Type B pancreatic cell (in vitro differentiated cells): ENCODE measurements at places on chromosomes 2 and 18.
A peak's percentile ranks its signal among the peaks of the same experiment; 100 is the strongest.

DNA sequence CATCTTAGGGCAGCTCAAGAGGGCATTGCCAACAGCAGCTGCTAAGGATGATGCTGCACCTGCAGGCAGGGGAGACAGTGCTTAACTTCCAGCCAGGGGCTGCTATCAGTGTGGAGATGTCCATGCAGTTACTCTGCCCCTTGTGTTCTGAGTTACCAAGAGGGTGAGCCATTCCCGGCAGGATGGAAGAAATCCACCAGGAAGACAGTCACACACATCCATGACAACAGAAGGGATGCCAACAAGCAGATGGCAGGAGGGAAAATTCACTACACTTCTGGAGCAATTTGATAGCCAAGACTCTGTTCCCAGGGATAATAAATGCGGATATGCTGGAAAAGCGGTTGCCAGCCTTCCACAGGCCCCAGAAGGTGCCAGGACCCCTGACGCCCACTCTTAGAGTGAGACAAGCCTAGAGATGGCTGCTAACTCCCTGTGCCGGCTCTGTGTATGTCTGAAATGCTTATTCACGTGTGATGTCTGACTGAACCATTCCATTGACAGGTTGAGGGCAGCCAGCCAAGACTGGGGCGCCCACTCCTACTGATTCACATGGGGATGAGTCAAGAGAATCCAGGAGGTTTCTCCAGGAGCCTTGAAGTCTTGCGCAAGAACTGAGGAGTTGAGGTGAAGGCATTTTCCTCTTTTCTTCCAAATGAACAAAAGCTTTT is 24.5 kb downstream of the LOXHD1 start:
- DNase-seq = peak; percentile 40

DNA sequence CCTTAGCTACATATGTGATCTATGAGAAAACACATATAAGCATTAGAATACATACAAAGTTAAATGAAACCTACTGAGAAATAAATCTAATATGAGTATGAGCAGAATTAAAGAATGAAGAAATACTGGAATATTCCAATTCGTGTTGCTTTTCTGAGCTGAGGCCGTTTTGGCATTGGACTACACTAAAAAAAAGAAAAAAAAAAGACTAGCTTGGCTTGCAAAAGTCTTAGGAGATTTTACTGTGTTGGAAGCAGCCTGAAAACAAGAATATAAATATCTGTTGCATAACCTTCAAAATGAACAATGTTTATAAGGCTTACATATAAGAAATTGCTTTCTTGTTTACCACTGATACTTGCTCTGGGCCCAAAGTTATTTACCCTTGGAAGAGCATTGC is 562.8 kb downstream of the TMEM182 start:
- no peak for DNase-seq

DNA sequence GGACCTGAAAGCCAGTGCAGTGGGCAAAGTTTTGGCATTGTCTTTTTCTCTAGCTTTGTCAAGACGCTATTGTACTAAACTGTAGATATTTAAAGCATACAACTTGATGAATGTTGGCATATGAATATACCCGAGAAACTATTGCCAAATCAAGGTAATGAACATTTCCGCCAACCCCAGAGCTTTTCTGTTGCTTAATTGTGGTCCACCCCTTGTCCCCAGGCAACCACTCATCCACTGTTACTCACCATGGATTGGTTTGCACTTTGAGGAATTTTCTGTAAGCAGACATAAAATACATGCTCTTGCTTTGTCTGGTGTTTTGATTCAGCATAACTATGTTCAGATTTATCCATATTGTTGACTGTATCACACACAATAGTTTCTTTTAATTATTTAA is 688.4 kb downstream of the ADCYAP1 start:
- DNase-seq = no peak

DNA sequence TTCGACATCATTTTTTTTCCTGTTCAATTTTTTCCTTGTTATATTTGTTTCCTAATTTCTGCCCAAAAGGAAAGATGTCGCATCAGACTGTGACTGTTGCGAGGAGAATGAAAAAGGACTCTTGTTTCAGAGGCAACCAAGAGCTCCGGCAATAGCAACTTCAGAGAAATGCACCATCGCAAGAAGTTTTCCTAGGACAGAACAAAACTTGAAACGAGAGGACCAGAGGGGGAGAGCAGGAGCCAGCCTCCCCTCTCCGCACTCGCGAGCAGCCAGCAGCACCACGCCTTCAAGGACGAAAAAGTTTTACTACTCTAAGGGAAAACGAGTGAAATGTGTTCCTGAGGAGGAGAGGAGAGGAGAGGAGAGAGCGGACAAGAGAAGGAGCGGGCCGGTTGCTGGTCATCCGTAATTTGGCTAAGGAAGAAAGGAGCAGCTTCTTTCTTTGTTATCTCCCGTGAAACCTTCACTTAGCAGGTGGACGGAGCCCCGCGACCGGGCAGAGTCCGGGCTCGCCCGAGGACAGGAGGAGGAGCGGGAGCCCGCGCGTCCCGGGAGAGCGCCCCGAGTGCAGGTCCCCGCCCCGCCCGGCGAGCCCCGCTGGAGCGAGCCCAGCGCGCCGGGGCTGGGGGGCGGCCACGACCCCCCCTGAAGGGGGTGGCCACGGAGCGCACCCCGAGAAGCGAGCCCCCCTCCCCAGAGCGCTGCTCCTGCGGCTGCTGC is 744 bp downstream of the POU3F3 start:
- no peak for DNase-seq

- DNase-seq = peak; percentile 72
Observed at GRCh38 chr18:48828691-48829442, 121.9 kb downstream of the SMAD7 start.

DNA sequence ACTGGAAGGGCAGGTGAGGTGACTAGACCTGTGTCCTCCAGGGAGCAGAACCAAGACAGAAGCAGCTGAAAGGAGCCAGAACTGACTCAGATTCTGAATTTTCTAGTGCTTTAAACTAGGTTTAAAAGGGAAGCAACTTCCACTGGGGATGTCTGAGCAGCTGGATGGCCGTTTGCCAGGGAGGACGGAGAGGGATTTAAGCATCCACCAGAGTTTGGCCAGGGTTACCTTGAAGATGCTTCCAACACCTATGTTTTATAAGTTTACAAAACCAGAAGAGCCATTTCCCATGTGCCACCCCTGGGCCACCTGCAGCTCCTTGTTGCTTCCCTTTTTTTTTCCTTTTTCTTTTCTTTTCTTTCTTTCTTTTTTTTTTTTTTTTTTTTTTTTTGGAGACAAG is 48.6 kb upstream of the RBM44 start:
- DNase-seq = no peak

DNA sequence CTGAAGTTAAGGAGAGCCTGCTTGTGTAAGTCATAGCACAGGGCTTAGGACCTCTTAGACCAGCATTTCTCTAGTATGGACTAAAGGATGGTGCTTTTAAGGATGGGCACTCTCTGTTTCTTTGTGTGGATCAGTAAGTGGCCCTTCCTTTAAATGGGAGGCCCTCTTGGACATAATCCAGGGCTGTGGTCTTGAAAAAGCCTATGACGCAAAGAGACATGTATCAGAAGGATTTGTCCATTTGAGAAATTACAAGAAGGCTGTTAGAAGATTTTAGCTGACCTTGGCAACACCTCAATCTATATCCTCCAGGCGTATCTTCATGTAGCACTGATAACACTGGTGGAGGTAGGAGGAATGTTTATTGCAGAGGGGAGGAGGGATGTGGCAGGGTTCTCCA is 79.2 kb downstream of the PRPF40A start:
- no peak for DNase-seq

GRCh38 chr2:141534666-141535362 is 596.0 kb downstream of the LRP1B start:
- no peak for DNase-seq

DNA sequence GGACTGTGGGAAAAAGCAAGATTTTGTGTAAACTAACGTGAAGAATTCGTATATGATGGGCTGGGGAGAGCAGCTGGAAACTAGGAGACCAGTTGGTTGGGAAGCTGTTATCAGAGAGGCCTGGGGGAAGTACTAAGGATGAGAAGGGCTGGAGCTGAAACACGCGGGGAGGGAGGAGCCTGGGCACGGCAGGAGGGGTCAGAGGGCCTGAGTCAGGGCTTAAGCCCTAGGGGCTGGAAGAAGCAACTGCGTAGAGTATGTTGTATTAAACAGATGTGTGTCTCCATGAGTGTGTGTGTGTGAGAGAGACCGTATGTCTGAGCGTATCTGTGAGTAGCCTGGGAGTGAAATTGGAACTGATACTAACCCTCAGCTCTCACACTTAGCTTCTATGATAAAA is 8.4 kb downstream of the POMC start:
- DNase-seq = no peak

GRCh38 chr2:24380820-24381219 is 20.5 kb upstream of the ITSN2 start:
- DNase-seq = no peak

- DNase-seq = no peak
Observed at GRCh38 chr2:188811522-188811921, 162.7 kb upstream of the COL3A1 start.

DNA sequence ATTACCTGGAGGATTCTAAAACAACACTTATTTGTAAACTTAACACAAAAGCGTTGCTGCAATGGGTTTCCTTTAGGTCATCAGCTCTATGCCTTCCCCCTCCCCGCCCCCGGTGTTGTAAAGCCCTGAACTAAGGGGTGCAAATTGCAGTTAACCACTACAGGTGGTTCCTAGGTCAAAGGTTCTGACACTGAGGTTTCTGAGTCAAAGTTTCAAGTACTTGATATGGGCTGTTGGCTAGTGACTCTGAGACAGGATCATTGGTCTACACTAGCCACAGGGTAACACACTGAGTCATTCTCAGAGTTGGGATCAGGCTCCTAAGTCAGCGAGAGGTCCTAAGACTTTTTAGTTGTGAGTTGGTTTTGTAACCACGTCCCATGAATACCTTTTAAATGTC is 15.4 kb downstream of the IL1B start:
- no peak for DNase-seq

- DNase-seq = peak; percentile 20
Observed at GRCh38 chr18:8767340-8767739, 62.0 kb downstream of the MTCL1 start.

DNA sequence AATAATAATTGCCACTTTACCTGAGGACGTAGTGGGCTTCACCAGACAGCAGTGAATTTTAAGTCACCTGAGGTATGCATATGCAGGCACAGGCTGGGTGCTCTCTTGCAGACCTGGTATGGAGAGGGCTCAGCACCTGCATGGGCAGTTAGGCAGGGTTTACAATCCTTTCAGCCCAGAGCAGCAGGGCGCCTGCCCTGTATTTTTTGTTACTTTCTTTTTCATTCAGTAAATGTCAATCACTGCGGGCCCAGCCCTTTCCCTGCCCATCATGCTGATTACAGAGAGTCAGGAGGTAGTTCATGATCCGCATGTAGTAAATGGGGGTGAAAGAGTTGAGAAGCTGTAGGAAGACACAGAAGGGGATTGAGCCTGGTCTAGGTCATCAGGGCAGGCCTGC is 147.0 kb upstream of the ALPP start:
- no peak for DNase-seq

DNA sequence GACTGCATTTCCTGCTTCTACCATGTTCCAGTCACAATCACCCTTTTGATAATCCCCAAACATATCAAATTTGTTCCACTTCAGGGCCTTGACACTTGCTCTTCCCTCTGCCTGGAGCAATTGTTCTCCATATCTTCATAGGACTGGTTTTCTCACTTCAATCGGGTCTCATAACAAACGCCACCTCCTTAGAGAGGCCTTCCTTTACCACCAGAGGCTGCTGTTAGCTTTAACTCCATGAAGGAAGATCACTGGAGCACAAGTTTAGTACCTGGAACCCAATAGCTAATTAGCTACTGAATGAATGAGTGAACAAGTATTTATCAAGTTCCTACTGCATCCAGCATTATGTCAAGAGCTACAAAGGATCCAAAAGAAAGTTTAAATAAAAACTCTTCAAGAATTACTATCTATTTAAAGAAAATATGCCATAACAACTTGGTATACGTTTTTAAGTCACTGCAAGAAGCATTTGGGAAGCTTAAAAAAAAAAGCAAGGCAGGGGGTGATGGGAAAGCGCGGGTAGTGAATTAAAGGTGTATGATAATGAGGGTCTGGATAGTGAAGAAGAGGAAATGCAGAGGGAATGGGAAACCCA is 58.8 kb downstream of the BAZ2B start:
- no peak for DNase-seq

GRCh38 chr2:216670266-216671080 is 24.9 kb downstream of the IGFBP5 start:
- no peak for DNase-seq

DNA sequence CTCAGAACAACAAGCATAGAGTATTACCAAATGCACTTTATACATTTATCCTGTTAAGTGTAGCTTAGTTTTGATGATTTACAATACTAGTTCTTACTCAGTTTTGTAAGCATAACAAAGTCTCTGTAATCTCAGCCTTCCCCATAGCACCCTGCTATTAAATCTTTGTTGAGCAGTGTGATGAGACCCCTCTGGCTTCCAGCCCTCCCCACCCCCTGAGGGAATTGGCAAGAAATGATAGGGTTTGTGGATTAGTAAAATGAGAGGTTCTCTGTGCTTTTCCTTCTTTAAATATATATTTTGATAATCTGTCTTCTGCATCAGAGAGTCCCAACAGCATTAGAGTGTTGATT is 37.2 kb downstream of the ZNF521 start:
- no peak for DNase-seq

DNA sequence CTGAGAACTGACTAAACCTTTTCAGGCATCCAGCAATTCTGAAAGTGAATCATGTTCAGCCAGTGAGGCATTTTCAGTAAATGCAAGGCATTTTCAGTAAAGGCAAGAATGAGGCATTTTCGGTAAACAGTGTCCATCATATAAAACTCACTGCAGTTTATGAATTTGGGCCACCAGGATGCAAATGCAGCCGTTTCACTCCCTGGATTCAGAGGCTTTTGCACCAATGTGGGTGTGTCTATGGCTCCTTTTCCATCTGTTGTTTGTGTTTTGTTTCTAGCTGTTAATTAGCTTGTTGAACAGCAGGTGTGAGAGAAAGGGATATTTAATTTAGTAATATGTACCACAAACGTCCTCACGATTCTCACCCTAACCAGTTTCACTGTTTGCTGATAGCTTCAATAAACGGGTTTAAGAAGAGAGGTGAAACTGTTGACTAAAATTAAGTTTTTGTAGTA is 116.3 kb upstream of the PGAP1 start:
- no peak for DNase-seq

GRCh38 chr2:27427863-27428212 is 593 bp upstream of the NRBP1 start:
- no peak for DNase-seq

DNA sequence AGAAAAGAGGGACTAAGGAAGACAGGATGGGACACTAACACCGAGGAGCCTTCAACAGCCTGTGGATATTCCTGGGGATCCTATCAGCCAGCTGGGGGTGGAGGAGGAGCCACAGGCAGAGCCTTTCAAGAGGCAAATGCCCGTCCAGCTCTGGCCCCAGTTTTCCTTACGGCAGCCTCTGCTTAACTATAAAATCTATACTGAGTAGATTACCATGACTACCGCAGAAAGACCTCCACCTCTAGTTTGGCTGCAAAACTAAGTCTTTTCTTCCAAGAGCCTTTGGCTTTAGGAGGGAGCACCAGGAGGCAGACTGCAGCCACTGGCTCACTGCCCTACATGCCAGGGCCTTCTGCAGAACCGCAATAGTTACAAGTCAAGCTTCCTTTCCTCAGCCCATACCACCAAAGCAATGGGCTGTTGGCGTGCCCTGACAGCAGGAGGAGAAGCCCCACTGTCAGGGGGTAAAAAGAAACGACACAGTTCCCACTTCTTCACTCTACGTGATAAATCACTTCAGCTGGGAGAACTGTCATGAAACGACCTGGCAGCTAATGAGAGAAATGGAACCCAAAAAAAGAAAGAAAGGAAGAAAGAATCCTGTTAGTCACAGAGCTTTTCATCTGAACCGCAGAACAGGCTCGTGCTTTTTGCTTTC is 25.1 kb upstream of the CREB1 start:
- DNase-seq = no peak

GRCh38 chr2:236627841-236628240 is 58.2 kb downstream of the ACKR3 start:
- DNase-seq = no peak
